ENCODE measurements at places on chromosomes 2 and 18. TPM values are rescaled to one million over a fixed set of nuclear protein-coding genes. Genes with fewer than 3 reads are reported as not detected.

The MERTK gene
- 24.7 TPM for total RNA-seq

The ZFP36L2 gene
- total RNA-seq: 63.1 TPM

- H3K27ac ChIP-seq: no peak overlapping the region
- H3K4me3 ChIP-seq: no peak overlapping the region
- no peaks in the 10 kb centered on the region for H3K27me3 ChIP-seq
- no peaks in the 10 kb centered on the region for H3K36me3 ChIP-seq
These were observed 240.9 kb downstream of the ICOS start for GRCh38 chr2:204177251-204177976.

- H3K27ac ChIP-seq: no peak overlapping the region
- H3K4me1 ChIP-seq: no peaks in the 10 kb centered on the region
- H3K36me3 ChIP-seq: no peaks in the 10 kb centered on the region
- H3K27me3 ChIP-seq: no peaks in the 10 kb centered on the region
- H3K4me3 ChIP-seq: no peak overlapping the region
These were observed 95.6 kb upstream of the NABP1 start for GRCh38 chr2:191582355-191582754.

The DYSF gene
- total RNA-seq: 31.8 TPM

The CCDC68 gene
- 90.4 TPM for total RNA-seq

DNA sequence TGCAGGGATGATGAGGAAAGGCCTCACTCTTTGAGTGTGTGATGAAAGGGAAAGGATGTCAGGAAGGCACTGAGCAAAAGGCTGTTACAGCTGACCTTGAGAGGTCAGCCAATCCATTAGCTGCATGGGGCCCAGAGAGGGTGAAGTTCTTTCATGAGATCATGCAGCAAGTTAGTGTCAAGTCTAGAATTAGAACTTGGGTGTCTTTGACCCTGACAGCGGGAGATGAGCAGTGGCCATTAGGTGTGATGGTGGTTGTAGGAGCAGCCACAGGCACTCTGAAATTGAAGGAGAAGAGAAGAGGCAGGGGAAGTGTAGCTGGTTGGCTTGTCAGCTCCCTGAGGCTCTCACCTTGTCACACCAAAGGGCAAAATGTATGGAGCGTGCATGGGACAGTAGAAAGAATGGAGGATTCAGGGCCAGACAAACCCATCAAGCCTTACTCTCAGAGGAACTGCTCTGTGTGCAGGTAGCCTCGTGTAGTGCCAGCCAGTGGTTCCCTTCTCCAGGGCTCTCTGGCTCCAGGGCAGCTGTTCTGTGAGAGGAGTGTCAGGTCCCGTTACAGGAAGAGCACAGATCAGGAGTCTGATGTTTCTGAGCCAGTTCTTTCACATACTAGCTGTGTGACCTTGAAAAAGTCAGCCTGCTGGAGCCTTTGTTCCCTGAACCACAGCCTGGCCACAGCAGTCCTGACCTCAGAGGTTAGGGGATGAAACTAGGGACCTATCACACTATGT is 35.9 kb downstream of the MAP4K4 start:
- H3K4me1 ChIP-seq: peaks cover 22% of the 10 kb centered on the region
- peaks cover 2% of the 10 kb centered on the region for H3K36me3 ChIP-seq
- no peak overlapping the region for H3K27ac ChIP-seq
- H3K4me3 ChIP-seq: no peak overlapping the region
- no peaks in the 10 kb centered on the region for H3K27me3 ChIP-seq
- no peak for DNase-seq

The NT5C1B gene
- not detected for total RNA-seq

GRCh38 chr18:76589866-76590265 is 94.8 kb upstream of the ZNF516 start:
- no peak overlapping the region for H3K27ac ChIP-seq
- no peak overlapping the region for H3K4me3 ChIP-seq
- DNase-seq: no peak
- H3K27me3 ChIP-seq: no peaks in the 10 kb centered on the region
- H3K4me1 ChIP-seq: peaks cover 11% of the 10 kb centered on the region

- H3K27ac ChIP-seq: no peak overlapping the region
- H3K27me3 ChIP-seq: no peaks in the 10 kb centered on the region
- no peaks in the 10 kb centered on the region for H3K36me3 ChIP-seq
- no peak overlapping the region for H3K4me3 ChIP-seq
- no peaks in the 10 kb centered on the region for H3K4me1 ChIP-seq
These were observed 69.8 kb upstream of the TCF4 start for GRCh38 chr18:55657572-55658331.

The PDE1A gene
- total RNA-seq: 11.8 TPM

DNA sequence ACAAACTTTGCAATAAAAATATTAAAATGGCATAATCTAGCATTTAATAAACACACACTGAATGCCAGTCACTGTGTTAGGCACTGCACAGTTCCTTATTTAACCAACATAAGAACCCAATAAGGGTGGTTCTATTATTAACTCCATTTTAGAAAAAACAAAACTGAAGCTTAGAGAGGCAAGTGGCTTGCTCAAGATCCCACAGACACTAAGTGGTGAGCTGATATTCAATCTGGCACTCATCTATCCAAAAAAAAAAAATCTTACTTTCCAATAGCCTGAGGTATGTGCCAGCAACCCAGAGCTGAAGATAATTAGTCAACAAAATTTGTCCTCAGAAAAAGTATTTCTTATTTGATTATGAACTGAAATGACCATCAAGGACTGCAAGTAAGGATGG is 799 bp downstream of the CYTIP start:
- DNase-seq: no peak
- no peak overlapping the region for H3K27ac ChIP-seq
- peaks cover 2% of the 10 kb centered on the region for H3K4me1 ChIP-seq

The CHRNG gene
- total RNA-seq: not detected

The DSC3 gene
- total RNA-seq: 0.51 TPM

GRCh38 chr2:80971-81736 is 34.8 kb upstream of the FAM110C start:
- no peak overlapping the region for H3K4me3 ChIP-seq
- H3K27me3 ChIP-seq: no peaks in the 10 kb centered on the region
- no peaks in the 10 kb centered on the region for H3K36me3 ChIP-seq
- no peak overlapping the region for H3K27ac ChIP-seq
- no peak for DNase-seq
- no peaks in the 10 kb centered on the region for H3K4me1 ChIP-seq

GRCh38 chr2:136117391-136117841 is 533 bp downstream of the CXCR4 start:
- peak overlapping the region; percentile 33 for H3K27ac ChIP-seq
- peak overlapping the region; percentile 40 for H3K4me3 ChIP-seq
- DNase-seq: peak; percentile 49
- H3K4me1 ChIP-seq: peaks cover 25% of the 10 kb centered on the region
- H3K36me3 ChIP-seq: peaks cover 7% of the 10 kb centered on the region

The CNDP1 gene
- not detected for total RNA-seq

DNA sequence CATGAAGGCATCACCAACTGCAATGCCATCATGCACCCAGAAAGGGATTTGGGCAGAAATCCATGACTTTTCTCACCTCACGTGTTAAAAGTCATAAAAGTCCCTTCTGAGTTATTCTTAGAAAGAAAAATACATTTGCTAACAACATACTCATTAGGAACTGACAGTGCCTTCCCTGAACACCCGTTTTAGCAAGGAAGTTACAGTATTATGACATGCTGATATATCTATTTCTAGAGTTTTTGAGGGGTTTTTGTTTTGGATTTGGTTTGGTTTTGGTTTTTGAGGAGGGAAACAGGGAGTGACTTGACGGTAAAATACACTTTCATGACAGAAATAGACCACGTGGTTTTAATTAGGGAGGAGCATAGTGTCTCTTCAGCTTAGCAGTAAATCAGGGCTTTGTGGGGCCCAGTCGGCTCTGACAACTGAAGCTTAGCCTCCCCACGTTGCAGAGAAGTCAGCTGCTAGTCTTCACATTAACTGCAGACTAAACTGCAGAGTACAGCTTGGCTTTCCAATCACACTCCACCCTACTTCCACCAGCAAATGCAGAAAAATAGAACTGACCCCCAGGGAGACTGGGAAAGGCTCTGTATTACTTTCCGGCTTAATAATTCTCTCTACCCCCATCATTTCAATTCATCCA is 141.4 kb downstream of the FAM124B start:
- H3K27ac ChIP-seq: no peak overlapping the region
- H3K4me3 ChIP-seq: no peak overlapping the region
- DNase-seq: peak; percentile 67
- no peaks in the 10 kb centered on the region for H3K36me3 ChIP-seq
- H3K27me3 ChIP-seq: no peaks in the 10 kb centered on the region

DNA sequence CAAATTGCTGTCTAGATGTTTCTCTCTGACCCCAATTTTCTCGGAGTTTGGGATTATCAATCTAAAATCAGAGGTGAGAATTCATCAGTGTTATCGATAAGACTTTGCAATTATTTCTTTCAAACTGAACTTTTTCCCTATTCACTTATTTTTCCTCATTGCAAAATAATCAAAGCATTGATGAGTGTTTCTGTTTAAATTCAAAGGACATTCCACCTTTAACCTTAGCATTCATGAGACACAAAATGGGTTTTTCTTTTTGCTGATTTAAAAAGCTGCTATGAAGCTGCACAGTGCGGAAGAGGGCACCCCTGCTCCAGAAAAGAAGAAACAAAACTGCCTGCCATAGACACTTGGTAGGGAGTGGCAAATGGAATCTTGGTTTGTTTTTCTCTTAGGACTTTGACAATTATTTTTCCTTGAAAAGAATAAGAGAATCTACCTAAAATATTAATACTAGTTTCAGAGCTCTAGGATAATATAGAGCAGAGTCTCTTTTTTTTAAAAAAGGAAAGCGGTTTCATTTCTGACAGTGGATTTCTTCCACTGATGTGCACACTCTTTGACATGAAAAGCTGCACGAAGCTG is 203.4 kb downstream of the TGIF1 start:
- no peak overlapping the region for H3K4me3 ChIP-seq
- no peak overlapping the region for H3K27ac ChIP-seq
- no peak for DNase-seq
- H3K4me1 ChIP-seq: peaks cover 57% of the 10 kb centered on the region

DNA sequence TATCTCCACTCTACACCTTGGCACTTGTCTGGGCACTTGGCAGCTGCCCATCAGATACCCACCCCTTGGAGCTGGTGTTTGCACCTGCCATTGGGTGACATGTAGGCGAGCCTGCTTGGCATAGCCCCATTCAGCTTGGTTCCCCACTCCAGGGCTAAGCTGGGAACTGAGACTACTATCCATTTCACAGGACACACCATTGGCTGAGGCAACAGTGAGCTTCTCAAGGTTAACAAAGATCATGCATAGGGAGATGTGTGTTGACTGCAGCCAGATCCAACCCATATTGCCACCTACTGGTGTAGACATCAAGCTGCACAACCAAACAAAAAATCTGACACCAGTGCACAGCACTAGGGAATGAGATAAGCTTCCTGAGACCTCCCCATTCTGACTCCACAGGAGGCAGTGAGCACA is 1389.8 kb upstream of the TMEFF2 start:
- DNase-seq: no peak
- H3K27me3 ChIP-seq: no peaks in the 10 kb centered on the region
- no peaks in the 10 kb centered on the region for H3K4me1 ChIP-seq
- H3K36me3 ChIP-seq: no peaks in the 10 kb centered on the region
- H3K4me3 ChIP-seq: no peak overlapping the region

Data from lung (tissue), 17 donors.